Anterior cingulate cortex (tissue), 58 donors: ENCODE measurements at places on chromosomes 6 and 20.
A peak's percentile ranks its signal among the peaks of the same experiment; 100 is the strongest.

DNA sequence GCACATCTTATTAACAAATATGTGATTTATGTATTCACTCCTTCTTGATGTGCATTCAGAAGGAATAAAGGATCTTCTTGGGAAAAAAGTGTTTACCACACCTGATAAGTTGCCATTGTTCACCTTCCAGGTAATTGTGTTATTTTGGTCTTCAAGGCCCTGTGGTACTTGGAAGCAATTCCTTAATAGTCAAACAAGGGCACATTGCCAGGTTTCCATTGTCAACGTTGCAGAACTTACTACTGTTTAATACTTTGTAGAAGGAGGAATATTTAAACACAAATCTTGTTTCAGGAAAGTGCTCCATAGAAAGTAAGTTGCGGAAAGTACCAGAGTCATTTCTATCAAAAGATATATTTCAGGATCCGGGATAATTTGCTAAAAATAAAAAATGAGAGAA, 129.5 kb upstream of the SGK1 start:
- DNase-seq, result no peak

DNA sequence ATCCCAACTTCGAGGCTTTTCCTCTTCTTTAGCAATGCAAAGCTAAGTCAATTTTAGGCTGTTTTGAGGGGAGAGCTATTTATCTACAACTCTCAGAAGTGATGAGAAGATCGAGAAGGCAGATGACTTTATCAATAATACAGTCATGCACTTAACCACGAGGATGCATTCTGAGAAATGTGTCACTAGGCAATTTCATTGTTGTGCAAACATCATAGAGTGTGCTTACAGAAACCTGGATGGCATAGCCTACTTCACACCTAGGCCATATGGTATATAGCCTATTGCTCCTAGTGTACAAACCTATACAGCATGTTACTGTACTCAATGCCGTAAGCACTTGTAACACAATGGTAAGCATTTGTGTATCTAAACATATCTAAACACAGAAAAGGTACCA, 66.6 kb downstream of the PRND start:
- no peak for DNase-seq

DNA sequence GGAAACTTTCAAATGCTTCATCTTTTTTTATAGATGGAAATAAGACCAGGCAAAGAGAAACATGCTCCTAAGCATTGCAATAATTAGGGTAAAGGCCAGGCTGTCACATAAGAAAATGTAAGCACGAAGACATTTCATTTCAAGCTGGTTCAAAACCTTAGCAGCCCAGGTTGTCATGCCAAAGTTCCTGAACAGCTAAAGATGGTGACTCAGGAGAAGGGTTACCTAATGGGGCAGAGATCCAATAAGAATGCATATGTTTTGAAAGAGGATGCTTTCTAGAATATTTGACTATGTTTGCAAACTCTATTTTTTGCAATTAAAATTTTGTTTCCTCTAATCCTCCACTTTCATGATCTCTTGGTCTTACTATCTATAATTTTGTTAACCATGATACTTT, 65.6 kb upstream of the PHACTR2 start:
- DNase-seq, result no peak

DNA sequence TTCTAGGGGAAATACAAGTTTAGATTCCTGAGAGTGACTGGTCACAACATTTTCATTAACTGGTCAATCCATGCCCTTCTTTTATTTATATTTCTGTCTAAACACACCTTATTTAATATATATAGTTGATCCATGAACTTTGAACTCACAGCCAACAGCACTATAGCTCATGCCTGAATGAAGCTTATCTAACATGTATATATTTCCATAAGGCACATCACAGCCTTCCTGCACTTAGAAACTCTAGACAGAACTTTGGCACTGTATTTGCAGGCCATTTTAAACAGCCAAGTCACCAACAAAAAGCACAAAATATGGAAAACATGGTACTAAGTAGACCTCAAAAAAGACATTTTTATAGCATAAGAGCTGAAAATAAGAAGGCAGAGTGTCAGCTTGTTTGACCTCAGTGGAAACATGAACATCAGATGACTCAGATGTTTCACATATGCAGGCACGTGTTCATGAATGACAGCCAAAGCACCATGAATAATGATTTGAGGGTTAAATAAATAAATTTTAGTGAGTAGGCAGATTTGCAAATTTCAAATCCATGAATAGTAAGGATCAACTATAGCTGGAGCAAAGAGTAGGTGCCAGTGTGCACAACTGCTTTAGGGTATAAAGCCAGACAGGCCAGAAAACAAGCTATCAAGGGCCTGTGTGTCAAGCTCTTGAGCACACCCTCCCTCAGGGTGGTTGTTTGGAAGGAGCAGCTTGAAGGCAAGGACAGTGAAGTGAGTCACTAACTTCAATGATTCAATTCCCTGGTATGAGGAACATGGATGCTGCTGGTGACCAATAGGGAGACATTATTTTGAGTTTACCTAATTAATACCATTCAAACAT, 88.9 kb upstream of the NT5E start:
- no peak for DNase-seq

- no peak for DNase-seq
Measured at GRCh38 chr20:51013577-51014330, 9.2 kb downstream of the KCNG1 start.

- DNase-seq, result no peak
Measured at GRCh38 chr6:119716668-119717270, 367.2 kb upstream of the MAN1A1 start.

GRCh38 chr6:56314683-56315523, 67.5 kb upstream of the COL21A1 start:
- peak; percentile 20 for DNase-seq

DNA sequence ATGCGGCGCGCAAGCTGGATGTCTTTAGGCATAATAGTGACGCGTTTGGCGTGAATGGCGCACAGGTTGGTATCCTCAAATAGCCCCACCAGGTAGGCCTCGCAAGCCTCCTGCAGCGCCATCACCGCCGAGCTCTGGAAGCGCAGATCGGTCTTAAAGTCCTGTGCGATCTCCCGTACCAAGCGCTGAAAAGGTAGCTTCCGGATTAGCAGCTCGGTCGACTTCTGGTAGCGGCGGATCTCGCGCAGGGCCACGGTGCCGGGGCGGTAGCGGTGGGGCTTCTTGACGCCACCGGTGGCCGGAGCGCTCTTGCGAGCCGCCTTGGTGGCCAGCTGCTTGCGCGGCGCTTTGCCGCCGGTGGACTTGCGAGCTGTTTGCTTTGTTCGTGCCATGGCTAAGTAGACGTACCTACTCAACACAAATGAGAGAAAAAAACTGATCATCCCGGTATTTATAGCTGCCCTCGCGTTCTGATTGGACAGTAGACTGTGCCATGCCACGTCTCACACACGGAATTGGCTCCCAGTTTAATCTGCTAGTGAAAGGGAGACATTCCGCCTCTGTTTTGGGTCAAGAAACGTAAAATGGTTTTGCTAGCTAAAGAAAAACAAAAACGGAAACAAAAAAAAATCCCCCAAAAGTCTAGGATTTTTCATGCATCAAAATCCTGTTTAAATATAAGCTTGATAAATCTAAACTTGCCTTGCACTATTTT, 40.1 kb downstream of the OR2B2 start:
- no peak for DNase-seq

DNA sequence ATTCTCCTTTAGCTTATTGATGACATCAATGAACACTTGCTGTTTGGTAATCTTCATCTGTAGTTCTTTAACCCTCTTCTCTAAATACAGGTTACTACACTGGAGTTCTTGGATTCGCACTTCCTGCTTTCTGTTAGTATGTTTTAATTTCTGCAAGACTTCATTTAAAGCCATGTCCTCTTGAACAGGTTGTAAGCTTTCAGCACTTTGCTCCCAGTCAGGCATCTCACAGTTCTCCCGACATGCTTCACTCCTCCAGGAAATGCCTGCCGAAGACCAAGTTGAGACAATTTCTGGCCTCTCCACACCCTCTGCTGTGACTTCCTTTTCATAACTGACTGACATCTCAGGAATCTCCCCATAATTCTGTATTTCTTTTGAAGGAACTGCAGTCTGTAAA, 15.8 kb downstream of the CAGE1 start:
- no peak for DNase-seq
